Memory B cell (primary cell): ENCODE measurements at places on chromosomes 2 and 18.

- no peak for DNase-seq
Observed at GRCh38 chr18:2515908-2516625, 55.2 kb downstream of the METTL4 start.

DNA sequence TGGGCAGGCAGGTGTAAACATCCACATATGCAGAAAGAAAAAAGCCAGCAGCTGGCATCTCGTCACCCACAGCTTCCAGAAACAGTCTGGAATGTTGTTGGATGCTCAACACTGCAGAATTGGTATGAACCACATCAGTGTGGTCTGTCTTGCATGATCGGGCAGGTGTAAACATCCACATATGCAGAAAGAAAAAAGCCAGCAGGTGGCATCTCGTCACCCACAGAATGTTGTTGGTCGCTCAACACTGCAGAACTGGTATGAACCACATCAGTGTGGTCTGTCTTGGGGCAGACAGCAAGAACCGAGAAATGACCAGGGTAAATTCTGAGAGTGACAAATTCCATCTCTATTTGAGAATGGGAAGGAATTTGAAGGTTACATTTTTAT lies 39.6 kb downstream of the DOCK10 start:
- peak; percentile 35 for DNase-seq

- DNase-seq, result no peak
Observed at GRCh38 chr2:190197143-190197720, 122.4 kb downstream of the HIBCH start.

- DNase-seq, result no peak
Observed at GRCh38 chr2:108855194-108855593, 68.6 kb downstream of the CCDC138 start.

DNA sequence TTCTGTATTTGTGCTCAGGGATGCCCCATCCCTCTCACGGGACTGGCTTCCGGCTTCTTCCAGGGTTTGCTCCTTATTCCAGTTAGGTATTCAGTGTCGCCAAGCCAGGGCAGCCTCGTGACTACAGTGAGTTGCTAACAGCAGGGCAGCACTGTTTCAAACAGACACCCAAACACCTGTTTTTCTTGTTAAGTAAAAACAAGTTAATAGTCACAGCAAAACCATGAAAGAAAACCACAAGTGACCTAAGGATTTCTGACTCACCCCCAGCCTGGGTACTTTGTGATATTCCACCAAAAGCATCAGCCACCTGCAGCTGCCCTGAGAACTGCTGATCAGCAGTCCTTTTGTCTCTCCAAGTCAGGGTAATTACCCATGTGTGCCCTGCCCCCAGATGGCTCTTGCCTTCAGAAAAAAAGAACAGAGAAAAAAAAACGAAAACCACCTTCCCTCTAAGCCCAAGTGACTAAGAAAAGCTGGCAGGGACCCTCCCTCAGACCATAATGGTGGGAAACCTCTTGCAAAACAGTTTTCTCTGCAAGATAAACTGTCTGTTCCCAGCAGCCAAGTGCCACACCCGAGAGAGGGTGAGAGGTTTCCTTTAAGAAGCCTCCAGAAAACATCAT lies 178.2 kb downstream of the ANAPC1 start:
- no peak for DNase-seq

DNA sequence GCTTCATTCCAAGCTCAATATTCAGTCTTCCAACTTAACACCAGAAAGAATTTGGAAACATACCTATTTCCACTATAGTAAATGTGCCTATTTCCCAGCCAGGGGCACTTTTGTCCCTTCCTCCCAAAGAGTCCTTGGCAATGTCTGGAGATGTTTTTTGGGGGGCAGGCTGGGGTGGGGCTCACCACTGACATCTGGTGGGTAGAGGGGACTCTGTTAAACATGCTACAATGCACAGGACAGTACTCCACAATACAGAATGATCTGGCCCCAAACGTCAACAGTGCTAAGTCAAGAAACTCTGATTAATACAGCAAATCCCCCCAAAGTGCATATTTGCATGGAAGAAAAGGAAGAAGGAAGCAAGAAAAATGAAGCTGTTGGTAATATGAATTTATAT lies 61.7 kb downstream of the SMIM21 start:
- no peak for DNase-seq

DNA sequence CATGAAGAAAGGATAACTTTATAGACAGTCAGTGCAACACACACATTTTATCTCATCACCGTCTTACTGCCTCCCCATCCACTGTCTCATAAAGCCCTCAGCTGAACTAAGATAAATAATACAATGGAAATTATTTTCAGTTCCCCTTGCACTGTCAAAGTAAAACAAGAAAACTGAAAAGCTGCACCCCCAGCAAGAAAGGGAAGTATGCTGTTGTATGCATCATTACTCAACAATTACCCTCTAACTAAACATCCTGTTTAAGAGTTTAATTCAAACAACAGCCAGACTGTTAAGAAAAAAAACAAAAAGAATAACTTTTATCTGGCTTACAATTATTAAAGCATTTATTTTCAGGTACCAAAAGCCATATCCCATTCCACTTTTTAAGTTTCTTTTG lies 25.0 kb downstream of the MPPE1 start:
- DNase-seq, result peak; percentile 59

DNA sequence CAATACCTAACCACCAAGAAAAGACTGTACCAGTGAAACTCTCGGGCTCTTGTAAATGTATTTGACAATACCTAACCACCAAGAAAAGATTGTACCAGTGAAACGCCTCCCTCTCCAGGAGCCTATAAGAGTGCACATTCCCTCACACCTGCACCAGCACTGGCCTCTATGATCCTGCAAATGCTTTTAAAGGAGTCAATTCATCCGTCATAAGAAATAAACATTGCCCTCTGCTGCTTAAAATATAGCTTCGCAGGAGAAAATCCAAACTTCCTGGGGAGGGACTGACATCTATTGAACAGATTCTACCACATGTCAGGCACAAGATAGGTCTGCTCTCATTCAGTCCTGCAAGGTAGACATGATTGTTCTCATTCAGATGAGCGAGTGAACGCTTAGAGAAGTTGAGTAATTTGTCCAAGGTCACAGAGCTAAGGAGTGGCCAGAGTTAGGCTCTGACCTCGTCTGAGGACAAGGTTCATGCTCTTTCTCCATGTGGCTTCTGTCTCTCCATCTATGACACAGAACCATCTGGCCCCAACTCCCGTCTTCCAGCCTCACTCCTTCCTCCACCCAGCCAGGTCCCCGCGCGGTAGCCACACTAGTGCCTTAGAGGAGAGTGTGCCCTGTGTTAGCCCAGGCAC lies 38.7 kb downstream of the MCFD2 start:
- DNase-seq, result no peak

DNA sequence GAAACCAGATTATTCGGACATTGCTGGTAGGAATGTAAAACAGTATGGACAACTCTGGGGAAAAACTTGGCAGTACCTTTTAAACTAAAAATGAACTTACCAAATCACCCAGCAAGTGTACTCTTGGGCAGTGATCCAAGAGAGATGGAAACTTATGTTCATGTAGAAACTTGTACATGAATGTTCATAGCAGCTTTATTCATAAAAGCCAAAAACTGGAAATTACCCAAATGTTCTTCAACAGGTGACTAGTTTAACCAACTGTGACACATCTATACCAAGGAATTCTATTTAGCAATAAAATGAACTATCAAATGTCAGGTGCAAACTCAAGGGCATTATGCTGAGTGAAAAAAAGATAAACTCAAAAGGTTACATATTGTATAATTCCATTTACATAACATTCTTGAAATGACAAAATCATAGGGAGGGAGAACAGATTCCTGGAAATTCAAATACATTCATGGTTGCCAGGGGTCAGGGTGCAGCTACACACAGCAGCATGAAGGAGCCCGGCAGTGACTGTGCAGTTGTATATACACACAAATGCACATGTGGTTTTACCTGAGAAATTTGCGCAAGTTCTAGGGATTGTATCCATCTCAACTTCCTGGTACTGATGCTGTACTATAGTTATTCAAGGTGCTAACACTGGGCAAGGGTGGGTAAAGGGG lies 3.5 kb upstream of the RNU4ATAC start:
- DNase-seq, result no peak

DNA sequence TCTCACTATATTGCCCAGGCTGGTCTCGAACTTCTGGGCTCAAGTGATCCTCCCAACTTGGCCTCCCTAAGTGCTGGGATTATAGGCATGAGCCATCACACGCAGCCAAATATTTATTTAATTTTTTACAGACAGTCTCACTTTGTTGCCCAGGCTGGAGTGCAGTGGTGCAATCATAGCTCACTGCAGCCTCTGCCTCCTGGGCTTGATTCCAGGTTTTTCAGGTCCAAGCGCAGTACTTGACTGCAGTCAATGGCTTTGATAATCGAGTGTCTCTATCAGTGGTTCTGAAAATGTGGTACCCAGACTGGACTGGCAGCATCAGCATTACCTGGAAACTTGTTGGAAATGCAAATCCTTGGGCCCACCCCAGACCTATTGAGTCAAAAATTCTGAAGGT lies 63.1 kb downstream of the PLB1 start:
- no peak for DNase-seq

GRCh38 chr2:205858881-205859441 lies 176.7 kb downstream of the NRP2 start:
- no peak for DNase-seq

DNA sequence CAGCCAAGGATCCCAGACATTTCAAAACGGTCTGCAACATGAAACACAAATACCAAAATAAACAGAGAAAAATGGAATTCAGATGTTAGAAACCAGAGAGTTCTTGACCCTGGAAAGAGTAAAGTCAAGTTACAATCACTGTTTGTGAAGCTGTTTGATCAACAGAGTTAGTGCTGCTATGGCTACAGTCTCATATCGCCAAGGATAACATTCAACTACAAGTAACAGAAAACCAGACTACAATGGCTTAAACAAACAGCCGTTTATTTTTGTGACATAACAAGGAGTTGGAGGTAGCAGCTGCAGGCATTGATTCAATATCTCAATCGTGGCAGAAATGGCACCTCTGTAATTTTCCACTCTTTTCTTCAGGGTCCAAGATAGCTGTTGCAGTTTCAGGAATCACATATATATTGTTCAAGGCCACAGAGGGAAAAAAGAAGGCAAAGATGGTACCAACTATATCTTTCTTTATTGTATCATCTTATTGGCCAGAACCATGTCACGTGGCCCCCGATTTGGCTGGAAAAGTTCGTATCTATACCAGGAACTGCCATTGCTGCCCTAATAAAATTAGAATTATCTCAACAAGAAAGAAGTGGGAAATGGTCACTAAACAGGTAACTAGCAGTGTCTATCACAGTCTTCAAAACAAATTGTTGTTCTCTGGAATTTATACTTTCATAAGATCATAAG lies 17.7 kb upstream of the HNRNPLL start:
- DNase-seq, result no peak

DNA sequence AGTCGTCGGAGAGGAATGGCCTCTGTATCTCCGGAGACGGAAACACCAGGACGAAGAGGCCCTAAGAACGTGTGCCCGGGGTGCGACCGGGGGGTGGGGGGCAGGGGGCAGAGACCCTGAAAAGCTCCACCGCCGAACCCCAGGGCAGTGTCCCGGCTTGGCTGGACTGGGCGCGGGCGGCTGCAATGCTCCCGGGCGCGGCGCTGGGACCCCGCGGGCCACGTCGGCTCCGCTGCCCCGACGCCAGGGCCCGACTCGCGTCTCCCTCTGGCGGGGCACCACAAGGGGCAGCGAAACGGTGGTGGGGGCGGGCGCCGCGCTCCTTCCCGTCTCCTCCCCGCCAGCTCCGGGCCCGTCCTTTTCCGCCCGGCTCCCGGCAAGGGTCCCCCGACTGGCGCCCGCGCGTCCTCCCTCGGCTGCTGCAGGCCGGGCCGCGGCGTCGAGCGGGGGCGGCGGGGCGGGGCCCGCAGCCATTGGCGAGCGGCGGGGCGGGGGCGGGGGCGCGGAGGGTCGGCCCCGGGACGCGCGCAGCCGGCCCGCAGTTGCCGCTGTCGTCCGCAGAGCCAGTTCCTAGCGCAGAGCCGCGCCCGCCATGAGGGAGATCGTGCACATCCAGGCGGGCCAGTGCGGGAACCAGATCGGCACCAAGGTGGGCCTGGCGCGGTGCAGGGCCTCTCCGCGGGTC lies at the start of gene TUBB6:
Gene TUBB6 (plus strand): TSS at position 541 of the 685 bp plus-strand sequence. CDS start 52 bp downstream, at position 593.
- DNase-seq, result no peak

GRCh38 chr2:117351396-117351795 lies 463.1 kb upstream of the DDX18 start:
- DNase-seq, result no peak

DNA sequence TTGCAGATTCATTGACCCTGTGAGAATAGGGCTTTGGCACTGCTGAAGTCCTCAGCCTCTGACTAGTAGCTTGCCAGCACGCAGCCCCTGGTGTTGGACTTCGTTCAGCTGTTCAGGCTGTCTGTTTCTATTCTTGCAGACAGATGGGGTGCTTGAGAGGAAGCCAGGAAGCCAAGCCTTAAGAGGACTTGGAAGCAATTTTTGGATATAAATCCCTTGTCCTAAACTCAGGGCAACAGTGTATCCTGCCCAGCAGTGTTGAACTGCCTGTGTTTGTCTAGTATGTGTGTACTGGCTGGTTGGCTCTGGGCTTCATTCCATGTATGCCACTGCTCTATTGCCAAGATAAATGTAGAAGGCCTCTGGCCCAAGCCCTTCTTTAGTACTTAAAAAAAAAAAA lies 108.6 kb downstream of the COMMD1 start:
- no peak for DNase-seq

GRCh38 chr2:217791551-217791950 lies 211.2 kb downstream of the TNS1 start:
- no peak for DNase-seq

DNA sequence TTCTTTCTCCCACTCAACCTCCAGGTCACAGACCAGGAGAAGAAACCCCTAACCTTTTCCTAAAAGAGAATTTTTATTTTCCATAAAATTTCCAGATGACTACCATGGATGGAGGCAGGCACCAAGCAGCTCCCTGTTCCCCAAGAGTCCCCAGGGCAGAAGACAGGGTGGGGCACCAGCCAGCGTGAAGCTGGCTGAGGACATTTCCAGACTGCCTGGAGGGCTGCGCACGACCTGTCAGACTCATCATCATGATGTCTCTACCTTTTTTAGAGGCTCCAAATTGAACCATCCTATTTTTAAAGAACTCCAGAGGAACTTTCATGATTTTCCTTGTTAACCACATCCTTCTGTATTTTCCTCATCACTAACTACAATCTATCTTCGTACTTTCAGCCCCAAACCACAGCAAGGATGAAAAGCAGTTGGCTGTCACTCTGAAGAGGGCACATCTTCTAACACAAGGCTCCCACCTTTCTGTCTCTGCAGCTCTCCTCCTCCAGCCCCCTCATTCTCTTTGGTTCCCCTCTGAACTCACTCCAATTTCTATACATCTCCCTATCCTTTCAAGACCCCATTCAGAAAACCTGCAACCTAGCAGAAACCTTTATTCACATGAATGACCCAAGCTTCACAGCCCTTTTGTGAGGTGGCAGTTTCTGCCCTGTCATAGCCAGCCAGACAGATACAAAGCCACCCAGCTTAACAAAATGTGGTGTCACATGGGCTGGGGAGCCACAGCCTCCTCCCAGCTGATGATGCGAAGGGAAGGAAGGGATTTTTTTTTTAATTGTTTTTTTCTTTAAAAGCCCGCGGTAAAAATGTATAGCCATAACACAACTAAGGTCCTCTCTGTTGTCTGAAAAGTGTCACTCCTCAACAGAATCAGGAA lies 11.1 kb downstream of the AMMECR1L start:
- no peak for DNase-seq
